HTR-8/SVneo (cell line): ENCODE measurements at places on chromosomes 6 and 20.

DNA sequence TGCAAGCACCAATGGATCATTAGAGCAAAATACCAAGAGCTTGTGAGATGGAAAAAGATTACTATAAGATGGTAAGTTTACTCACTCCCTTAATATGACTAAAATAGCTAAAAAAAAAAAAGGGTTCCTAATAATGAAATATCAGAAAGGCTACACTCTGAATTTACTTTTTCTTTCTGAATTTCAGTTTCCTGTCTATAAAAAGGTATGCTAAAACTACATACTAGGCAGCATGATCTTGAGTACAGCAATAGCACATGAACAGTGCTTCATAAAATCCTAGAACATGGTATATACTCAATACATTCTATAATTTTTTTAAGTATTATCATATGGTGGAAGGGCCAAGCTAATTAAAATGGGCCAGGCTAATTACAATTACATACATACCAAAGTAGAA, 24.0 kb upstream of the FAM135A start:
- DNase-seq: no peak

- DNase-seq: no peak
Measured at GRCh38 chr6:35042031-35042815, 98.9 kb downstream of the TCP11 start.

DNA sequence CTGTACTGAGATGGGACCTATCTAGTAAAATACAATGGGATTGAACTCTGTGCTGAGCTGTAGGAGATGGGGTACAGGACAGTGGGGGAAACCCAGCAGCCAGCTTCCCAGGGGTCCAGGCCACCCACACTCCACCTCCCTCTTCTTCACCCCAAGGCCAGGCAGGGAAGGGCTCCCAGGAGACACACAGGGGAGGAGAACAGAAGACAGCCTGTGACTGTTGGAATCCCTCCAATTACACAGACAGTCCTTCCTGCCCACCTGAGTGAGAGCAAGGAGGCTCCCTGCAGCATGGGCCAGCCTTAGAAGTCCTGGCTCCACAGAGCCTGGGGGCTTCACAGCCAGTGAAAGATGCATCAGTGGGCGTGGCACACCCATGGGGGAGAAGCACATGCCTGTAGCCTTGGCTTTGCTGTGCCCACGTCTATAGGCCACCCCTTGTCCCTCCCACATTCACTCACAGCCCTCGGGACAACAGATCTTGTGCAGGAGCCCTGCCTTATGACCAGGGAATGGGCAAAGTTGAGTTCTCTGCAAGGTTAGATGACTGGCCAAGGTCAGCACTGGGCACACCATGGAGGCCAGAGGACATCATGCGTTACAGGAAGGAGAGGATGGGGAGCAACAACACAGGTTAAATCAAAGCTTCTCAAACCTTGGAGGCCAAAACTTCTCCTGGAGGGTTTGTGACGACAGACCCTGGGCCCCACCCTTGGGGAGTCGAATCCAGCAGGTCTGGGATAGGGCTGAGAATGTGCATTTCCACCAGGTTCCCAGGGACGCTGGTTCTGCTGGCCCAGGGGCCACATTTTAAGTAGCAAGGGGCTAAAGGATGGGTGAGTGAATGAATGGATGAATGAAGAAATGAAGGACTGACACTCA, 12.3 kb upstream of the CST7 start:
- no peak for DNase-seq

DNA sequence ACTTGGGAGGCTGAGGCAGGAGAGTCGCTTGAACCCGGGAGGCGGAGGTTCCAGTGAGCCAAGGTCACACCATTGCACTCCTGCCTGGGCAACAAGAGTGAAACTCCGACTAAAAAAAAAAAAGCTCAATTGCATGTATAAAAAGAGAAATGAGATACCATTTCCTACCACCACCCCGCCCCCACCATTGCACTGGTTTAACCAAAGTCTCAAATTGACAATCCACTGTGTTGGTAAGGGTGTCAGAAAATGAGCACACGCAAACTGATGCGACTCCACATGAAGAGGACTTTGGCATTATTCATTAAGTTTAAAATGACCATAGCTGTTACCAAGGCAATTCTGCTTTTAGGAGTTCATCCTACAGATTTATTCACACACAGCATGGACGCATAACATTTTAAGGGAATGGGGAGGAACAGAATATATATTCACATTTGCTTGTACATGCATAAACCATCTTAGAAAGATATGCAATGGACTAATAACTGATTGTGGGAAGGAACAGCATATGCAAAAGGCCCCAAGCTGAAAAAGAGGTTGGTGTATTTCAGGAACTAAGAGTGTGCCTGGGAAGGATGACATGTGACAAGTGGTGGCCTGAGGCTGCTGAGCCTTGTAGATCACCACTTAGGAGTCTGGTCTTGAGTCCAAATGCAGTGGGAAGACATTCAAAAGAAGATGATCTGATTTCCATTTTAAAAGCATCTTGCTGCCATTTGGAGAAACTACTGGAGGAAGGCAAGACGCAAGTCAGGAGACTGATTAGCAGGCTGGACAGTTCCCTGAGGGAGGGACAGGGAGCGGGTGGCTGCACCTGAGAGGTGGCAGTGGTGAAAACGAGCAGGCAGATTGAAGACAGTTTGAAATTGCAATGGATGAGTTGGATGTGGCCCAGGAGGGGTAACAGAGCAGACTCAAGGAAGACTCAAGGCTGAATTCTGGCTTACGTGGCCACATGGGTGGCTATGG, 37.2 kb upstream of the PTPN1 start:
- DNase-seq: no peak

DNA sequence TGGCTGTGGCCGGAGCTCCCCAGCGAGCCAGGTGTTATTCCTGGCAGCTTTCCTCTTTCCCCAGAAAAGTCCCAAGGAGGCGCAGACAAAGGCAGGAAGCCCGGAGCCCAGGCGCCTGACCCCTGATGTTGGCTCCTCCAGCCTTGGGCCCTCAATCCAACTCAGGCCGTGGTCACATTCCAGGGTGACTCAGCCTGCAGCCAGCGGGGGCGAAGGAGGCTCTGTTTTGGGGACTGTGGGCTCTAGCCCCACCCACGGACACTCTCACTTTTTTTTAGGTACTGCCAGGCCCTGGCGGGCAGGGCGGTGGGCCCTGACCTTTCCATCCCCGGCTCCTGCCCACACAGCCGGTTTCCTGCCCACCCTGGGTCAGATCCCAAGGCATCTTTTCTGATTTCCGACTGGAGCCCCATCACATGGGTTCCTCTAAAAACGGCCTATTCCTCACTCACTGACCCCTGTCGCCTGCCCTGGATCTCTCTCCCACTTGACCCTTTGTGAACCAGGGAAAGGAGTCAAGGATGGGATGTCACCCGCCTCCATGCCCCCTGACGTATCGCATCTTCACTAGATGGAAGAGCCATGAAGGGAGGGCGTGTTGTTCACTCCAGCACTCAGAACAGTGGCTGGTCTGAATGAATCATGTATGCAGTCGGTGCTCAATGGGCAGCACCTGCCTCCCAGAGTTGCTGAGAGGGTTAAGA, 5.5 kb downstream of the PTGIS start:
- DNase-seq: peak; percentile 98

- no peak for DNase-seq
Measured at GRCh38 chr6:10458287-10458686, 43.4 kb upstream of the TFAP2A start.

- DNase-seq: no peak
Measured at GRCh38 chr6:170139531-170139930, 151.3 kb downstream of the DLL1 start.

GRCh38 chr6:45054610-45055009, 273.5 kb upstream of the RUNX2 start:
- no peak for DNase-seq

GRCh38 chr6:159108426-159108985, 60.7 kb upstream of the FNDC1 start:
- no peak for DNase-seq

DNA sequence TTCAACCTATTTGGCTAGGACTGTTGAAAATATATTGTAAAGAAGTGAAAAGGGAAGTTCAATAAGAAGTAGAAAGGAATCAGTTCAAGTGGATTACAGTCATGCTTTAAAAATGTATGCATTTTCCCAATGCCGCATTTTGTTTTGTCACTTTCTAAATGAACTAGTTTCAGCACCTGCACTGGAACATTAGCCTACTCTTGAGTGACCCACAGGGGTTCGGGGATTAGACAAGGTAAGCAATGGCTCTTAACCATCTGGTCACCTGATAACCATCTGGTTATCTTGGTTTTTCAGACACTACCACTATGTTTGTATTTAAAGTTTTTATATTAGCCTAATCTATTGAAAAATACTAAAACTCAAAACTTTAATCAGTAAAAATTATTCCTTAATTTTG, 97.6 kb downstream of the CD164 start:
- DNase-seq: no peak
